ENCODE measurements at places on chromosomes 1 and 21. TPM values are rescaled to one million over a fixed set of nuclear protein-coding genes. Genes with fewer than 3 reads are reported as not detected.

NBPF4 gene
- not detected for total RNA-seq

KLHDC8A gene
- 0.39 TPM for total RNA-seq

DNA sequence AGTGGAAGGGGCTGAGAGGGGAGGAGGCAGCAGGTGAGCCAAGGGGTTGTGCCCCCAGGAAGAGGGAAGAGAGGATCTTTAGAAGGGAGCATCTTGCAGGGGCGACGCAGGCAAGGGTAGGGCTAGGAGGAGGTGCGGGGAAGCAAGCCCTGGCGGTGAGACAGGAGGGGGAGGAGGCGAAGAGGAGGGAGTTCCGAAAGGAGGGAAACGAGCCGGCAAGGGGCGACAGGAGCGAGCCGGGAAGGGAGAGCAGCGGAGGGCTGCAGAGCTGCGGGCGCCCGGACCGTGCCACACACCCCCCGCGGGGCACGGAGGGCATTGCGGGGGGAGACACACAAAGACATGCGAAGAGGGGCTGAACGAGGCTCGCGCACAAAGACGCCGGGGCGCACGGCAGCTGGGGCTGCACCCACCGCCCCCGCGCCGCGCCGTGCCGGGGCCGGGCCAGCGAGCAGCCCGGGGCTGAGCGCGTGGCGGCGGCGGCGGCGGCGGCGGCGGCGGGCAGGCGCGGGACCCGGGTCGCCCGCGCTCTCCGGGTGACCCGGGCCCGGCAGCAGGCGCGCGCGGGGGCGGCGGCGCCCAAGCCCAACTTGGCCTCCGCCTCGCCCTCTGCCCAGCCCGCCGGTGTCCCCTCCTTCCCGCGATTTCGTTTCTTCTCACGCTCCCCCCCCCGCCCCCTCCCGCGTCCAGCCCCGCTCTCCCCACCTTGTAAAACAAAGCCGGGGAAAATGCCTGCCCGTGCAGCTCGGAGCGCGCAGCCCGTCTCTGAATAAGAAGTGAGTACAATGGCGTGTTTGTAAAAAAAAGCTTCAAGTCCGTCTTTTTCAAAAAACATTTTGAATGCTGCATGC lies at the start of gene KCNK2:
KCNK2 (plus strand) TSS at position 206 of the 851 bp plus-strand sequence. CDS start 649 bp downstream, outside the sequence.
- H3K27ac ChIP-seq, result no peak within 1 kb of the TSS
- H3K36me3 ChIP-seq, result no peaks in the 10 kb centered on the region
- H3K27me3 ChIP-seq, result peaks cover 16% of the 10 kb centered on the region
- peak; percentile 3 for DNase-seq

DNA sequence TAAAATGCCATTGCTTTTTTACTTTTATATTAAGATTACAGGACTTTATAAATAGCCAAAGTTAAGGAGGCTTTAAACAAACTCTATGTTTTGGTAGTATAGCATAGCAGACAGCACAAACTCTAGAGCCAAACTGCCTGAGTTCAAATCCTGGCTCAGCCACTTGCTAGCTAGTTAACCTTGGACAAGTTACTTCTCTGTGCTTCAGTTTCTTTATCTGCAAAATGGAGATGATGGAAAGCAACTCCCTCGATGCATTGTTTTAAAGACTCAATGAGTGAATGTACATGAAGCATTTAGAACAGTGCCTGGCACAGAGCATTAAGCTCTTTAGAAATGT lies 21.3 kb downstream of the C1QB start:
- H3K27me3 ChIP-seq, result peaks cover 5% of the 10 kb centered on the region
- no peak overlapping the region for H3K4me3 ChIP-seq
- H3K36me3 ChIP-seq, result no peaks in the 10 kb centered on the region
- no peak for DNase-seq
- no peak overlapping the region for H3K27ac ChIP-seq
- H3K4me1 ChIP-seq, result no peaks in the 10 kb centered on the region

GRCh38 chr1:75616436-75617433 lies 5.8 kb upstream of the SLC44A5 start:
- H3K36me3 ChIP-seq, result no peaks in the 10 kb centered on the region
- DNase-seq, result peak; percentile 12
- peaks cover 23% of the 10 kb centered on the region for H3K4me1 ChIP-seq
- peak overlapping the region; percentile 17 for H3K4me3 ChIP-seq
- no peak overlapping the region for H3K27ac ChIP-seq

- H3K4me3 ChIP-seq, result no peak overlapping the region
- H3K4me1 ChIP-seq, result no peaks in the 10 kb centered on the region
- no peaks in the 10 kb centered on the region for H3K36me3 ChIP-seq
- no peak overlapping the region for H3K27ac ChIP-seq
- no peak for DNase-seq
Observed at GRCh38 chr1:164804366-164804765, 245.4 kb downstream of the PBX1 start.

DNA sequence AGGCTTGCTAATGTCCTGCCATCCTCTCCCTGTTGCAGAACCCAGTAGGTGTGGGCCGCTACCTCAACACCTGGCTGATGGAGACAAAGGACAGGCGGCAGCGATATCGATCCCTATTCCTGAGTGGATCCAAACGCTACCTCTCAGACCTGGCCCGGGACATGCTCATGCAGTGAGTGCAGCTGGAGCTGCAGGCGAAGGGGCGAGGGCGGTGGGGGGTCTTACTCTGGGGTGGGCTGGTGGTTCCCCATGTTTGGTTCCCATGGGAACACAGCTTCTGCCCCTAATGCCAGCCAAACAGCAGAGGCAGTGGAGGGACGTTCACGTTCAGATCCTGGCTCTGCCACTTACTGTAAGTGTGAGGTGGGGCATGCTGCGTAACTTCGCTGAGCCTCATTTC lies 15.8 kb upstream of the TTC22 start:
- H3K36me3 ChIP-seq, result no peaks in the 10 kb centered on the region
- H3K27me3 ChIP-seq, result no peaks in the 10 kb centered on the region
- H3K4me3 ChIP-seq, result no peak overlapping the region
- DNase-seq, result no peak
- no peaks in the 10 kb centered on the region for H3K4me1 ChIP-seq

DNA sequence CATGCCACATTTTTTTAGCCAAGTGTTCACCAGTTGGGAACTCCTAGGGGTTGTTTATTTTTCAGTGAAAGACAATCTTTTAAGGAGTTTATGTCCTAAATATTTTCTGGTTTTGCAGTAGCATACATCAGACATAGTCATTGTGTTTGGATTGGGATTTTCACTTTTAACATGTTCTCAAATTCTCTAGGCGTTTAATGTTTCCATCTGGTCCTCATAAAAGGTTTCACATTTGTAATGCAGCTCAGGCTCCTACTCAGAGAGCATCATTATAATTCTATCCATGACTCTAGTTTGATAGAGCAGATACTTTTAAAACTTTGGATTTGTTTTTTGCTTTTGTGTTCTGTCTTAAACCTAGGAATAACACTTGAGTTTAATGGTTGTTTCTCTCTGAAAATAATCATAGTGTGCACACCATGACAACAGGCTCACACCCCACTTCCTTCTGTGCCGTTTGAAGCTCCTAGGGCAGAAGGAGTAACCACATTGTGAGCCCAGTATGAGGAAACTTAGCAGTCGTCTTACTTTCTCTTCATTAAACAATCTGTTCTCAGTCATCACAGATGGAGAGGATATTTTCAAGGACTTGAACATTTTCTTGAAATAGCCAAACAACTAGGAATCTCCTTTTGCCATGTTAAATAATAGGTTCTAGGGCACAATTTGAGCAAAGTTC lies 219.6 kb downstream of the PDE4B start:
- H3K36me3 ChIP-seq, result no peaks in the 10 kb centered on the region
- H3K27me3 ChIP-seq, result no peaks in the 10 kb centered on the region
- DNase-seq, result no peak
- H3K27ac ChIP-seq, result no peak overlapping the region
- no peak overlapping the region for H3K4me3 ChIP-seq
- no peaks in the 10 kb centered on the region for H3K4me1 ChIP-seq

All from B cell (primary cell).